ENCODE measurements at places on chromosomes 12 and 14.

GRCh38 chr12:112413855-112414625, 4.6 kb upstream of the RPL6 start:
- DNase-seq = no peak

GRCh38 chr14:67050896-67051295, 138.3 kb upstream of the GARIN2 start:
- no peak for DNase-seq

- no peak for DNase-seq
These were observed 33.6 kb downstream of the CDKL1 start for GRCh38 chr14:50362764-50363713.

GRCh38 chr12:52686063-52686462, 5.9 kb upstream of the KRT1 start:
- DNase-seq = no peak

GRCh38 chr14:80536456-80536855, 325.2 kb upstream of the DIO2 start:
- no peak for DNase-seq

DNA sequence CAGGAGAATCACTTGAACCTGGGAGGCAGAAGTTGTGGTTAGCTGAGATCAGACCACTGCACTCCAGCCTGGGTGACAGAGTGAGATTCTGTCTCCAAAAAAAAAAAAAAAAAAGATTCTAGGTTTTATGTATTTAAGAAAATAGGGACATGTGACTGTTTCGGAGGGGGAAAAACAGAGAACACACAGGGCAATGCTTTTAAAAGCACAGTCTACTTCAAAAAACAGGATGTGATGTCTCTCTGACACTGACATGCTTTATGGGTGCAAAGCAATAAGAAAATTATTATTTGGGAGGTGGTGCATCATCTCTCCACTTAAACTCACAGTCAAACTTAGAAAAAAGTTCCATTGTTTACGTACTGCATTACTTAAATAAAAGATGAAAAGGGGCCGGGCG, 28.7 kb downstream of the CLIP1 start:
- DNase-seq = no peak

DNA sequence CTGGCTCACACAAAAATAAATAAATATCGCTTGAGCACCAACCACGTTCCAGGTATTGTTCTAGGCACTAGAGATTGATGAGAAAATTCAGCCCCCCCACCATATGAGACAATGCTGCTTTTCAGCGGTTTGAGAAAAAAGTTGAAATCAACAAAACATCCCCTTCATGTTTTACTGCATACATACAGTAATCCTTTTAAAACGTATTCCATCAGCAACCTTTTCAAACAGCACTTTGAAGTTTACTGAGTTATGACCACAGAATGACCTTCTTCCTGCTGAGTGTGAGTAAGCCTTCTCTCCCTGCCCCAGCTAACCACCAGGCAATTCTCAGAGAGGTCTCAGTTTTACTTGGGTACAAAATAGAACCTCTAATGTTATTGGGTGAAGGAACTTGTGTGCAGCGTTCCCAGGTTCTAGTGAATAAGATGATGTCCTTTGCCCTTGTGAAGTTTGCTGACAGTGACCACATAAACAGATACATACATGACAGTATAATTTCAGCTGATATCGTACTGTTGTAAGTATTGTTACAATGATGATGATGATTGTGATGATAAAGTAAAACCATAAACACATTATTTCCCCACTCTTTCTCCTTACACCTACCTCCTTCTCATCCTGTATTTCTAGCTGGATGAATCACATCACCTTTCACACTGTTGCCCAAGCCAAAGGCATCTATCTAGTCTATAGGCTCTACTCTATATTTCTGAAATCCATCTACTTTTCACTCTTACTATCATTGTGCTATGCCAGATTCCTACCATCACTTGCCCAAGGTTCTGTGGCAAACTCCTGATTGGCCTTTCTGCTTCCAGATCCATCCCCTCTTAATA, 124.4 kb upstream of the KRR1 start:
- DNase-seq = no peak

All from stimulated activated CD8-positive, alpha-beta memory T cell treated with anti-CD3 and anti-CD28 coated beads, Interleukin-4, amount 100 ng/mL, for 4 hours (primary cell).